ENCODE measurements at places on chromosomes 11 and 22.

DNA sequence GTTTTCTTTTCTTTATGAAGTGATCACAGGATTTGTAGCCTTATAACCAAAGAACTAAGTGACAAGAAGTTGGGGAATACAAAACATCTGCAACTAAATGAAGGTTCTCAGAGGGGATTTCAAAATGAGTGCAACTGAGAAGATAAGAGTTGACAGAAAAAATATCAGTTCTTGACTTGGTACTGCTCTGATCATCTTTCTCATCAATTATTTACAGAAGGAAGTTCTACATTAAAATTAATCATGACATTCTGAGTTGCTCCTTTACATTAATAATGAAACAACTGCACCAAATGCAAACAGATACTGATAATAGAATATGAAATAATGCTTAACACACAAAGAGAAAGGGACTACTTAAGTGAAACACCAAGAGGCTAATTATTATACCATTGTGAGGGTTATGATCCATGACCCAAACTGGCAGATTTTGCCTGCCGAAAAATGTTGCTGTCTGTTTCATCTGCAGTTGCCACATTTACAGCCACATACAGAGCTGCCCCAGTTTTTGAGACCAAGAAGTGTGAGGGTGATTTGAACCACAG, 561.9 kb upstream of the ANO5 start:
- DNase-seq = no peak

DNA sequence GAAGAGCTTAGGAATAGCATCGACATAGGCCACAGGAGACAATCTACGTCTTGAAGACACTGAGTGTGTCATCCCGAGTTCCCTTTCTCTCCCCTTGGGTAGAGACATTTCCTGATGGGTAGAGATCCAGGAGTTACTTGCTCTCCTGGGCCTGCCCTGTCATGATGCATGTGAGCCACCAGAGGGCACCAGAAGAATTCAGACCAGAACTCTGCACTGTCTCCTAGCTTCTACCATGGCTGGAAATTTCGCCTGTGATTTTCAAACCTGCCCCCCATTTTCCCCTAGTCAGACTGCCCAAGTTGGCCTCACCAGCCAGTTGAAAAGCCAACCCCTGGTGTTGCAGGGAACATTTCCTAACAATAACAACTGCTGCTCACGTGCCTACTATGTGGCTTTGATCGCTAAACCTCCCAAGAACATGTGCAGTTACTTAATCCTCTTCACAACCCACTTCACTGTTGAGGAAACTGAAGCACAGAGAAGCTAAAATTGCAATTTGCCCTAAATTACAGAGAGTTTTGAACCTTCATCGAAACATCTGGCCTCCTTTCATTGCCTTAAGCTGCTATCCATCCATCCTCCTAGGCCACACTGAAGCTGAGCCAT, 47.2 kb downstream of the C11orf58 start:
- peak; percentile 85 for DNase-seq

GRCh38 chr22:30143265-30143664, 63.0 kb downstream of the HORMAD2 start:
- DNase-seq = no peak

DNA sequence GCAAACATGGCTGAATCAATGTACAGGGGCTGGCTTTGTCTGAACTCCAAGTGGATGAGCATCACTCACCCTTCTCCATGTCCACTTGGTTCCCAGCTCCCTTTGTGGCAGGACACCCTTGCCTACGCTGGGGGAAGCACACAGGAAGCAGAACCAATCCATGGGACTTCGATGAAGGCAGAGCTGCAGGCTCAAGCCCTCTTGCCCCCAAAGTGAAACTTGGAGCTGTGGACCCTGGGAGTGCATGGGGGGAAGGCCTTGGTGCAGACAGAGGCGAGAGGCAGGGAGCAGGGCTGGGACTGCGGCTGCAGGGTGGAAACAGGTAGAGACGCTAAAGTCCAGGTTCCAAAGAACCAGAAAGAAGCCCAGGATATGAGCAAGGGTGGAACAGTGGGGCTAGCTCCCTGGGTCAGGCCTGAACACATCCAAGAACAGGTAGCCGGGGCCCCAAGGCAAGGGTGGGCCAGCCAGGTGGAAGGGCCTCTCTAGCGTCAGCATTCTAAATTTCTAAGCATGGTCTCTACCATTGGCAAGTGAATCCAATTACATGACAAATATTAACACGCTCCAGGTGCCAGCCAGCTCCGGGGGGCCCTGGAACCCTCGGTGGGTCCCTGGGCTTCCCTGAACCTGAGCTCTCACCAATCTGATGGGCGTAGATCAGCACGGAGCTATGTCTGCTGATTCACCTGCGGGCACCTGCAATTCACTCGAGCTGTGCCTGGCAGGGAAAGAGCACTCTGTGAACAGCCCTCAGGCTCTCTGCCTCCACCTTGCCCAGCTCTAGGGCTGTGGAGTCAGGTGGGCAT, 532.8 kb downstream of the BRD1 start:
- DNase-seq = no peak

DNA sequence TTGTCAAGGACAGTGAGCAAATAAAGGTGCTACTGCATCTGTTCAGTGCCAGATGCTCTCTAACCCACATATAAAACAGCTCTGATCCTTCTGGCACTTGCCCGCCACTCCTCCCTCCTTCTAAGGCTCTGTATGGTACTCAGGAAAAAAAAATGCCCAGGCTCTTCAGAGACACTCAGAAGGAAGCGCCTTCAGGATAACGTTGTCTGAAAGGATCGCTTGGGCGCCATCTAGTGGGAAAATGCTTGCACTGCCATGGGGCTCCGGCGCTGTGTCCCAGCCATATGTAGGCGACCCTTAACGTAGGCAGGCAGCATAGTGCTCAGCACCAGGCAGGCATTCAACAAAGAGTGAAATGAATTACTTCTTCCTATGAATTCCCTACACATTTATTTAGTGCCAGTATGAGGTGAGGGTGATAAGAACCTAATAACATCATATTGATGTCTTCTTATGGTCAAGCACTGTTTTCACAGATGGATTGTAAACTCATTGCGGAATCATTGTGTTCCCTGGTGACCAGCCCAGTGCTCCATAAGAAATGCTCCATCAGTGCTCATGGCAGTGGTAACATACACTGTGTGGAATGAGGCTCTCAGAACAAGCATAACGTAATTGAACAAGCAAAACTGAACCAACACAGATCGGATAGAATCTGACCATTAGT, 39.6 kb downstream of the PAMR1 start:
- peak; percentile 86 for DNase-seq

GRCh38 chr11:10990637-10991193, 132.9 kb upstream of the ZBED5 start:
- DNase-seq = no peak

DNA sequence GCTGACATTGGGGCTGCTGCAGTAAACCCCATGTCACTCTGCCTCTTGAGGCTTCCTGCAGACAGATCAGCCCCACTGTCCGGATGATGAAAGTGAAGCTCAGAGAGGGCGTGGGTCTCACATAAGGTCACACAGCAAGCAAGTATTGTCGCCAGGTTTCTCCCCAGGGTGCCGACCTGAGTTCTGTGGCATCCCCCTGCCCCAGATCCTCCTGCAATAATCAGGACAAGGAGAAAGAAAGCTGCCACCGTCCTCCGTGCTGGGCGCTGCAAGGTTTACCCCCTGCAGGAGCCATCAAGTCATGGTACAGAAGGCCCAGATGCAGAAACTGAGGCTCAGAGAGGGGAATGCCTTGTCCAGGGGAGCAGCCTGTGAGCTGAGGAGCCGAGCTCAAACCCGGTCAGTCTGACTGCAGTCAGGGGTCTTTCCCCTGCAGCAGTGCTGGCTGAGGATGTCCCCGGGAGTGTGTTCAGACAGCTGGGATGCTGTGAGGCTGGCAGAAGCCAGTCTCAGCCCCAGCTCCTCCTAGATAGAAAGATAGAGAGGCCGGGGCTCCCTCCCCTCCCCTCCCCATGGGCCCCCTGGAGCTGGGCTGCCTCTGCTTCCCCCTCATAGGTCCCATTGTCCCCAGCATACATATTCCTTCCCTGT, 13.2 kb downstream of the EMID1 start:
- DNase-seq = no peak

Data from hematopoietic multipotent progenitor cell treated with erythropoietin and hydrocortisone succinate and interleukin-3 and kit ligand, for 4 days (in vitro differentiated cells).